ENCODE measurements at places on chromosomes 5 and 9.

DNA sequence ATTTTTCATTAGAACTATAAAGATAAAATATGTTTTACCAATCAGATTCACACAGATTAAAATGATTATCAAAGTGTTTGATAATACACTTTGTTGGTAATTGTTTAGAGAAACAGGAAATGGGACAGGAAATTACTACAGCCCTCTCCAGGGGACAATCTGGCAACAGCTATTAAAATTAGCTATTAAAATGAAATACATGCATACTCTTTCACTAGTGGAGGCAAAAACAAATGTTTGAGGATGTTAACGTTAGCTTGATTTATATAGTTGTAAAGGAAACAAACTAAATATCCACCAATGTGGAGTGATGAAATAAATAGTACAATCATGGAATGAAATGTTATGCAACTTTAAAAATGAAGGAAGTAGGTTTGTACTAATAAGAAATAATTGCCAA lies 53.7 kb downstream of the TARS1 start:
- DNase-seq: no peak

- no peak for DNase-seq
These were observed 26.7 kb downstream of the FOXI1 start for GRCh38 chr5:170132269-170132975.

- DNase-seq: no peak
These were observed 457.9 kb upstream of the PTGER4 start for GRCh38 chr5:40221796-40222195.

DNA sequence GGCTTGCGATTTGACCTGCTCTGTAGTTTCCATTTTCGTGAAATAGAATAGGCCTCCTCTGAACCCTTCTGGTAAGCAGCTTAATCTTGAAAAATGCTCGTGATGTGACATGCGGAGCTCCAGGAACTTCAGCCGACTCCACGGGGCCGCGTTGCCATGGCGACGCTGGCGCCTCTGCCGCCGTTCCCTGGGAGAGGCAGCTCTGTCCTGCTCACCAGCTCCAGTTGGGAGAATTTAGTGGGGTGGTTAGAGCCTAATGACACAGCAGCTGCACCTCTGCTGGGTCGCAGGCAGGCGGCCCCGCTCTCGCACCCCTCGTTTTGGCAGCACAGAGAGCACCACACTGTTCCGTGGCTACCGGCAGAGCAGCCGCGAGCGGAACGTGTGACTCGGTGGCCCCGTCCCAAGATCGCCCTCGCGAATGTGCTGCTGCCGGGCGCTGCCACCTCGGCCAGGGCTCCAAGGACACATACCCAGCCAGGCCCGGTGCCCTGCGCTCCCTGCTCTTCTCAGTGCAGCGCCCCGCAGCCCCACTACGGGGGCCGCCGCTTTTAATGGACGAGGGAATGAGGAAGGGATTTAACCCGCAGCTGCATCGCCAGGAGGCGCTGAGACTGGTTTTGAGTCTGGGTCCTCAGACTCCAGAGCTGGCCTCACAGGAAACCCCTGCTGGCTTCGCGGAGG lies 131.2 kb upstream of the LMX1B start:
- no peak for DNase-seq

- DNase-seq: no peak
These were observed 42.4 kb downstream of the STARD4 start for GRCh38 chr5:111469903-111470302.

DNA sequence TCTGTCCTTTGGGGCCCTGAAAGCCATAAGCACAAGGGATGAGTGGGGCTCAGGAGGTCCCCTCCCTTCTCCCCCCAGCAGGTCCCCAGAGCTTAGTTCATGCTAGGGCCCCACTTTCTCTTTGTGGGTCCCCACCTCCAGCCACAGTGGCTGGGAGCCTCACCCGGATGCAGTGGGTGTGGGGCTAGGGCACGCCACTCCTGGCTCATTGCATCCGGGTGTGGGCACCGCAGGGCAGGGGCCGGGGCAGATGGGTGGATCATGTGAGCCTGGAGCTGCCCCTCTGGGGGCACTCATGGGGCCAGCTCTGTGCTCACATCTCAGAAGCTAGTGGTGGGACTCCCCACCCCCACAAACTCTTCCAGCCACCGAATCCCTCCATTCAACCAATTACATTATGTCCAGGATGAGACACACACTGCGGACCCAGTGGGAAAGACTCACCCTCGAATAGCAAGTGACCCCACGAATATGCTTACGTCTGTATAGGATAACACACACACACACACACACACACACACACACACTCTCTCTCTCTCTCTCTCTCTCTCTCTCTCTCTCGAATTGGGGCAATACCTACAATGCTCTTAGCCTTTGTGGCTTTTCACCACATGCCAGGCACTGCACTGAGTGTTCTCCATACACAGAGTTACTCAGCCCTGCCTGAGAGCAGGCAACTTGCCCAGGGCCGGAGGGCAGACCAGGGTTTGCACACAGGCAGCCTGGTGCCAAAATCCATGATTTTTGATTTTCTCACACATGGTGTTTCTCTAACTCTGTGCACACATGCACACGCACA lies 16.8 kb upstream of the PHYKPL start:
- no peak for DNase-seq

GRCh38 chr9:134382733-134383132 lies 56.5 kb downstream of the RXRA start:
- no peak for DNase-seq

DNA sequence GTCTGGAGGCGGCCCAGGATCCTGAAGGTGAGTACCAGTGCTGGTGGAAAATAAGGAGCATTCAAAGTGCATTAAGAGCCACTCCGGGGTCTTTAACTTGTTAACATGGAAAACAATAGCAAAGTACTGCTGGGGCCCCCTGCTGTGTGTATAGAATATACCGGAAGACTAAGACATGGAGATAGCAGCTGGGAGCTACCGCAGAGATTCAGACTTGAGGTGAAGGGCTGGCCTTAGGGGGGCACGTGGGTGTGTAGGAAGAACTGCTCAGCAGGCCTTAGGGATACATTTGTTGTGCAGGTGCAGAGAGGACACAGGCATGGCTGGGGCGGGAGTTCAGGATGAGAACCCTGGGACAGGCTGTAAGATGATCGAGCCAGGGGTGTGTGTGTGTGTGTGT lies 1.2 kb upstream of the DMRT1 start:
- DNase-seq: no peak

DNA sequence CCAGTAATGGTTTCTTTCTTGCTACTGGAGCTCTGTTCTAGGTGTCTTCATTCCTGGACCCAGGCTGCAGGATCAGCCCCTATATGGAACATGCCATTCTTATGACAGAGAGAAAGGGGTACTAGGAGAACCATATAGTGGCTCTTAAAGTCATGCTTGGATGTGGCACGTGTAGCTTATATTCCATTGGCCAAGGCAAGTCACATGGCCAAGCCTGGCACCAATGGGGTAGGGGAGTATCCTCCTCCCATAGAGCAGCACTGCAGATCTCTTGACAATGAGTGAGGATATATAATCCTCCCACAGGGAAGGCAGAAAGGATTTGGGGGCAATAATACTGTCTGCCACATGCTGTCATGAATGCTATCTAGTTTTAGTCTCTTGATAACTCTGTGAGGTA lies 193.3 kb downstream of the PALM2AKAP2 start:
- DNase-seq: no peak

DNA sequence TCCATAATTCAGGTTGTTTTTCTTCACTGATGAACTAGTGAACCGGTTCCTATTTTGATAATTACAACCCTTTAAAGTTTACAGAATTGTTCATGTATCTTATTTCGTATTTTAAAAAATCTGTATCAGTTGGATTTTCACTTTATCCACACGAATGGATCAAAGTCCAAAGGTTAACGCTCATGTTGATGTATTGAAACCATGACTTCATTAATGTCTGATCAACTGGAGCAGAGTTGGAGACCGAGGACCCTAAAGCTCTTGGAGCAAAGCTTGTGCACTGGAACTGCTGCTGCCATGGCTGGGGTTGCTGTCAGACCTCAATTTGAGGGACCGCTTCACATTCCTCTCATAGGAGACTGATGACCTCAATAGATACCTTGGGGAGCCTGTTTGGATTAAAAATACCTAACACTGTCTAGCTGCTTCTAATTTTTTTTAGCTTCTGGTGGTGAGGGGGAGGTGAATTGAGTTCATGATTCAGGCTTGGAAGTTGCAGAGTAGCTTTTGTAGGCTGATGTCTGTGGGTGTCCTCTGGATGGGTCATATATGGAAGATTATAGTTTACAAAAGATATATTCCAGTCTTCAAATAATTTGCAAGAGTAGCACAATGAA lies 45.1 kb downstream of the KIAA1958 start:
- DNase-seq: no peak

- DNase-seq: no peak
These were observed 272.2 kb downstream of the PRELID2 start for GRCh38 chr5:145562931-145563330.

DNA sequence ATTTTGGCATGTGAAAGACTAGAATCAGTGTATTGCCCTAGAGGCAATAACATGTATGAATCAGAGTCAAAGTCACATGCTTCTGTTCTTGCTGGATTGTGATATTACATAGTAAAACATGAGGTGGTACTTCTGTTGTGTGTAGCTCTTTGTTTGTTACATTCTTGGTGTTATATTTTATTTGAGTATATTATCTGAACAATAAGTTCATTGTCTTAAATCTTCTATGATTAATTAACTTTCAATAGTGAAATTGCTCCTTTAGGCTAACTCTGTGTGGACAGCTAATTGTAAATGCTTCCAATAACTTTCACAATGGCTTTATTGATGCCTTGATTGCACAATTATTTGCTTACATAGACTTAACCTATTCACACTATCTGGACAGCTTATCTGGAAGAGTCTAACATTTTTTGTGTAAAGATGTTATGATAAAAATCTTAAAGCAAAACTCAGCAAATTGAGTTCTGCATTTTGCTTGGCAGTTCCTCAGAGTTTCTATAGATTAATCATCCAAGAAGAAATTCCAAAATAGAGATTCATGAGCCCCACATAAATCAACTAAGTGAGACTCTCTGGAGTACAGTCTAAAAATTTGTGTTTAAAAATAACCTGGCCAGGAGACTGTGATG lies 239.6 kb upstream of the TUSC1 start:
- no peak for DNase-seq

DNA sequence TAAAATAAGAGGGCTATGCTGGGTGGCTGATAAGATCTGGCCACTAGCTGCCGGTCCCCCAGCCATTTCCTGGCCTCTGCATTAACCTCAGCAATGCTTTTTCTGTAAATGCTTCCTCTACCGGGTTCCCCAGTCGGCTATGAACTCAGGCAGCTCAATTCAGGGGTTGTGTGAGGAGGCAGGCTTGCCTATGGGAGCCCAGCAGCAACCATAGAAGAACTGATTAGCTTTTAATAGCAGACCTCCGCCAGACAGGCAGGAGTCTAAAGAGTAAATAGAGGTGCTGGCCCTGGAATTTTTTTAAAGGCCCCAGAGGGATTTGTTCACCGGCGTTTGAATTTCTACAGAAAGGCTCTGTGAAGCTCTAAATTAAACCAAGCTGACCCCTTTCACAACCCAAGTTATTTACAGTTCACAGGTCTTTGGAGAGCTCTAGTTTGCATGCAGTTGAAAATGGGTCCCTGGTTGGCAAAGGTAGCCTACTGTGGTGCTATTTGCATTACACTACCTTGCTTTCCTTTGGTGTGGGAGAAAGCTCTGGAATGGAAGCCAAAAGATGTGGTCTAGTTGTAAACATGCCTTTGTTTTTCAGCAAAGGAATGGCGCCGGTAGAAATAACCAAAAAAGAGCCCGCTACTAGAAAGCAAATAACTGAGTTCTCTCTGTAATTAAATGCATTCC lies 289.7 kb upstream of the SEMA6A start:
- no peak for DNase-seq

GRCh38 chr9:127642082-127642740 lies 30.1 kb downstream of the STXBP1 start:
- no peak for DNase-seq

- no peak for DNase-seq
These were observed 1050.2 kb downstream of the CDH12 start for GRCh38 chr5:21802869-21803490.

GRCh38 chr9:83327323-83327722 lies 210.9 kb downstream of the FRMD3 start:
- no peak for DNase-seq

DNA sequence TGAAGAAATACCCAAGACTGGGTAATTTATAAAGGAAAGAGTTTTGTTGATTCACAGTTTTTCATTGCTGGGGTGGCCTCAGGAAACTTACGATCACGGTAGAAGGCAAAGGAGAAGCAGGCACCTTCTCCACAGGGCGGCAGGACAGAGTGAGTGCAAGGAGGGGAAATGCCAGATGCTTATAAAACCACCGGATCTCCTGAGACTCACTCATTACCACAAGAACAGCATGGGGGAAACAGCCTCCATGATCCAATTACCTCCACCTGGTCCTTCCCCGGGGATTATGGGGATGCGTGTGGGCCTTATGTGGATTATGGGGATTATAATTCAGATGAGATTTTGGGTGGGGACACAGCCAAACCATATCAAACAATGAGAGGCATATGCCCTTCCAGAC lies 18.5 kb upstream of the RORB start:
- DNase-seq: no peak

- no peak for DNase-seq
These were observed 16.1 kb downstream of the NOTCH1 start for GRCh38 chr9:136529516-136530460.

- no peak for DNase-seq
These were observed 137.2 kb downstream of the C9orf50 start for GRCh38 chr9:129483415-129484351.

- DNase-seq: no peak
These were observed 40.9 kb downstream of the ANGPTL2 start for GRCh38 chr9:127081250-127082185.

GRCh38 chr9:12539580-12539975 lies 153.6 kb upstream of the TYRP1 start:
- DNase-seq: no peak

- DNase-seq: no peak
These were observed 157.2 kb downstream of the ESM1 start for GRCh38 chr5:54828151-54828550.

GRCh38 chr5:107526270-107526937 lies 144.3 kb downstream of the EFNA5 start:
- DNase-seq: no peak

- no peak for DNase-seq
These were observed 15.9 kb upstream of the SYNPO start for GRCh38 chr5:150624334-150625163.

- no peak for DNase-seq
These were observed 142.6 kb downstream of the FAM114A2 start for GRCh38 chr5:153896117-153896516.

DNA sequence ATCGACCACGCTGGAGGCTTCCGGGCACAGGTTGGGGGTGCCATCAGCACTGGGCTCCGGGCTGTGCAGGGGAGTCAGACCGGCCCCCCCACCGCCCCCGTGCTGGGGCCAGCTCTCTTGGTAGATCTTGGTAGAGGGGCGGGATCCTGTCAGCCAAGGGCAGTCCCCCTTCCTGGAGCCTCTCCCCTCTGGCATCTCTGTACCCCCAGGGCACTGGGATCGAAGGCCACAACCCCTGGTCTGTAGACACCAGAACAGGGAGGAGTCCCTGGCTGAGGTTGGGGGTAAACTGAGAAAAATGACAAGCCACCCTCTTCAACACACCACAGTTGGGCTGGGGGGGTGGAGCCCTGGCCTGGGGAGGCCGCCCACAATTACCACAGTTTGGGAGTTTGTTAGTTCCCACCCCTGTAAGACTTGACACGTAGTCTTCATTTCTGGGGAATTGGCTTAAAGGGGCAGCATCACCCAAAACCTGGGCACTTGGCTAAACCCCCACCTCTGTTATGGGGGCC lies 882 bp downstream of the CERCAM start:
- no peak for DNase-seq

GRCh38 chr9:26437056-26437711 lies 455.4 kb downstream of the CAAP1 start:
- DNase-seq: no peak

- DNase-seq: no peak
These were observed 649.8 kb downstream of the CETN3 start for GRCh38 chr5:89759802-89760201.

GRCh38 chr5:89349246-89349980 lies 466.4 kb upstream of the MEF2C start:
- no peak for DNase-seq
